Amniotic stem cell (primary cell): ENCODE measurements at places on chromosomes 3 and 15.

GRCh38 chr15:34360298-34360697, 6.7 kb downstream of the LPCAT4 start:
- DNase-seq = no peak

DNA sequence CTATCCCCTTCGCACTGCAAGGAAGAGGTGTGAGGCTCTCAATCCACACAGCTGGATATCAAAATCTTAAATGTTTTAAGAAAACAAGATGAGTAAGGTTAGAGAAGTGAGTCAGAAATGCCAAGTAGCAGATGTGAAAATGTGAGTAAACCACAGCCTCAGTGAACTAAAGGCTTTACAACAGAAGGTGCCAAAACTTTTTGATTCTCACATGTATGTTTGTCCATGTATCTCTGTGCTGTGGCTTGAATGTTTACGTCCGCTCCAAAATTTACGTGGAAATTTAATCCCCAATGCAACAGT, 126.8 kb upstream of the PFN2 start:
- DNase-seq = no peak

- DNase-seq = no peak
These were observed 34.2 kb downstream of the LIMD1 start for GRCh38 chr3:45628746-45629145.

- DNase-seq = no peak
These were observed 978 bp upstream of the CMC1 start for GRCh38 chr3:28240441-28240840.

- no peak for DNase-seq
These were observed 219.7 kb upstream of the LINGO1 start for GRCh38 chr15:77852241-77853007.

- no peak for DNase-seq
These were observed 8.0 kb downstream of the IP6K2 start for GRCh38 chr3:48709051-48709461.

GRCh38 chr3:7800006-7800780, 701.4 kb upstream of the LMCD1 start:
- no peak for DNase-seq

- peak; percentile 23 for DNase-seq
These were observed 25.7 kb downstream of the LIPC start for GRCh38 chr15:58457466-58457965.
